ENCODE measurements at places on chromosomes 12 and 14.

- no peak for DNase-seq
These were observed 33.7 kb upstream of the PYGL start for GRCh38 chr14:50977863-50978528.

DNA sequence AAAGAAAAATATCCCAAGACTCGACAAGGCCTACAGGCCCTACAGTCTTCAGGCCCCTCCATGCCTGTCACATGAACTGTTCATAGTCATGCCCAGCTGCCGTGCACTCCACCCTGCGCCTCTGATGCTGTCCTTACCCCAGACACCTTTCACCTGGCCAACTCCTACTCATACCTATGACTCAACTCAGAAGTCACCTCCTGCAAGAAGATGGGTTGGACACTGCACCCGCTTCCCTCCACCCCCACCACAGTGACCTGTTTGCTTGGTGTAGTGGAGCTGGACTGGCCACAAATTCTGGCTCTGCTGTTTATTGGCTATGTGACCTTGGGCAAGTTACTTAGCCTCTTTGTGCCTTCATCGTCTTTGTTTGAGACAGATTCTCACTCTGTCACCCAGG lies 56.2 kb downstream of the PHETA1 start:
- DNase-seq, result no peak

- peak; percentile 20 for DNase-seq
These were observed 120.2 kb downstream of the MON2 start for GRCh38 chr12:62586850-62587249.

- DNase-seq, result peak; percentile 79
These were observed 39.2 kb downstream of the EFCAB11 start for GRCh38 chr14:89915114-89915878.

DNA sequence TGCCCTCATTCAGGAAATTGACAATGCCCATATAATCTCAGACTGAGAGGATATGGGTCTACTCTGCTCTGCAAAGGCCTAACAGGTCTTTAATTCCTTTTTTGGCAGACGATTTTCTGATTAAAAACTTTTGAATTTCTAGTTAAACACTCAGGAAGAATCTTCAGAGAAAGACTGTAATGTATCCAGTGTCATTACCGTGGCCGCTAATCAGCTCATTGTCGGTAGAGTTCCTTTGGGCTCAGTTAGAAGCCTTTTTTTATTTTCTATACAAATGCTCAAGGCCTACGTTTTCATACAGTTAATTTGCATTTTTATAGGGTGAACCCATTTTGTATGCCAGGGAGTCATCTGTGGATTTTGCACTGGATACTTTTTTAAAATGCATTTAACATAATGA lies 549.9 kb downstream of the RPS29 start:
- no peak for DNase-seq

DNA sequence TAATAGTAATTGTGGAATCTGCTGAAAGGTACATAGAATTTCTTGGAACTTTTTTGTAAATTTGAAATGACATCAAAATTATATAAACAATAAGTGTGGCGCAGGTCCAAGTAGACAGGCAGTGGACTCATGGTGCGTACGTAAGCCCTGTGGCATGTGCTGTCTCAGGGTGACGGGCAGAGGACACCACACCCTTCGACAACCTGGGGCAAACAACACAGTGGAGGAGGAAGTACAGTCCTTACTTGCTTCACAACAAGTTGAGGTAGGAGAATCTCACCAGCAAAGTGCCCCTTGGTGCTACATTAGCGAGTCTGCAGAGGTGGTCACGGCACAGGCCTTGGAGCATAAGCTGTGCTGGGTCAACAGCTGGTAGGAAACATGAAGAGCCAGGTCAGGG lies 180.9 kb downstream of the AEBP2 start:
- DNase-seq, result no peak

GRCh38 chr12:131785763-131786330 lies 42.3 kb upstream of the MMP17 start:
- DNase-seq, result no peak

- no peak for DNase-seq
These were observed 94.3 kb downstream of the FUT8 start for GRCh38 chr14:65506801-65507200.

DNA sequence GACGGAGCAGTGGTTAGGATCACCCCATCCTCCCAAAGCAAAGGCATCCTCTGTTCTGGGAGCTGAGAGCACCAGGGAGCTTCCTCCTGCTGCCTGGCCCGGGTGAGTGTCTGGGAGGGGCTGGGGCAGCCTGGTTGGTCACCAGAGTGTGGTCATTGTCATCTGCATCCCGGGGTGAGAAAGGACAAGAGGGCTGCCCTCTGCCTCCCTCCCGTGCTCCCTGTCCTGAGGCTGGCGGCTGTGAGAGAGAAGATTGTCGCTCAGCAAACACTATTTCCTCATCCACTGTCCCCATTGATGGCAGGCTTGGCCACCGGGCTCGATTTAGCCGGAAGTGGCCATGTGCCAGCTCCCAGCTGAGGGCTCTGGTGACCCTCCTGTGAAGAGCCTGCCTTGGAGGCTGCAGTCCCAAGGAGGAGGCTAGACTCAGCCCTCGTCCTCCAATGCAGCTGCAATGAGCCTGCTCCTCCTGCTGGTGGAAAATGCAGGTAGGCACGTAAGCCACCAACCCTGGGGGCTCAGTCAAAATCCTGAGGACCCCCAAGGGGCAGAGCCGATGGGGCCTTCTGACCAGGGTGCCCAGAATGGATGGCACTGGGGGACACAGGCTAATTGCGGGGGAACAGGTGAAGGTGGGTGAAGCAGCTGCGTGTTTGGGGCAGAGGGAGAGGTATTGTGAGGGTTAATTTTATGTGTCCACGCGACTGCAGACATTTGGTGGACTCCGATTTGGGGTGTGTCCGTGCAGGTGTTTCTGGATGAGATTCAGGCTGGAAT lies 155.7 kb downstream of the KIF26A start:
- no peak for DNase-seq

GRCh38 chr12:2323532-2324255 lies 270.9 kb downstream of the CACNA1C start:
- DNase-seq, result no peak

DNA sequence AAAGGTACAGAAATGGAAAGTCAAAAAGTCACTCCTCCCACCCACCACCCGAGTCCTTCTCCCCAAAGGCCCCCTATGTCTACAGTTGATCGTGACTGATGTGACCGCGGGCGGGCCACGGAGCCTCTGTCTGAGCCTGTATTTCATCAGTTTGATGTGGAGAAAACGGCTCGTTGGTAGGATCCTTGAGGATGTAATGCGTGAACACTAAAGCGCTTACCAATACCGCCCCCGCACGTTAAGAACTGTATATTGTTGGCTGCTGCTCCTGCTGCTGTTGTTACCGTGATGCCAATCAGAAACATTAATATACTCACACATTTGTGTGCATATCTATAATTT lies 24.6 kb upstream of the UBC start:
- DNase-seq, result peak; percentile 91

DNA sequence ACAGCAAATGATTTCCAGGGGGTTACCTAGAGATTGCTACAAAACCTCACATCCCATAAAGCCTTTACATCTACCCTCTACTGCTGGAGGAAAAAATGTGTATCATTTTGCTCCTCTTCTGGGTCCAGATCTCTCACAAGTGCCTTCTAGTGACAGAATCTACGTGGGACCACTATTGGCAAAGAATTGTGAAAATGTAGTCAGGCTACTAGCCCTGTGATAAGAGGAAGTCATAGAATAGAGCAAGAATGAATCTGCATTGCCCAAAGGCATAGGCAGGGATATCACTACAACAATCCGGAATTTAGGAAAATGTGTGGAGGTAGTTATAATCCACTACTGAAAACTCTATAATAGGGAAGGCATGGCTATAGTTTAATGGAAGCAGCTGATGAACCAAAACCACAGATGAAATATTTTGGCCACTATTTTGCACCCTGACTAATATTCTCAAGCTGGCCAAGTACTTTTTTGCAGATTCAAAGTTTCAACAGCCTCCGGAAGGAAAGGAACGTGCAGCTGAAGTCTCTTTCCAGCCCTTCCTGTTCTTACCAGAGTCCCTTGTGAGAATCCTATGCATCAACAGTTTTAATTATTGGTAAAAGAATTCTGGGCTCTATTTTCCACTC lies 176.8 kb downstream of the PHLDA1 start:
- no peak for DNase-seq

DNA sequence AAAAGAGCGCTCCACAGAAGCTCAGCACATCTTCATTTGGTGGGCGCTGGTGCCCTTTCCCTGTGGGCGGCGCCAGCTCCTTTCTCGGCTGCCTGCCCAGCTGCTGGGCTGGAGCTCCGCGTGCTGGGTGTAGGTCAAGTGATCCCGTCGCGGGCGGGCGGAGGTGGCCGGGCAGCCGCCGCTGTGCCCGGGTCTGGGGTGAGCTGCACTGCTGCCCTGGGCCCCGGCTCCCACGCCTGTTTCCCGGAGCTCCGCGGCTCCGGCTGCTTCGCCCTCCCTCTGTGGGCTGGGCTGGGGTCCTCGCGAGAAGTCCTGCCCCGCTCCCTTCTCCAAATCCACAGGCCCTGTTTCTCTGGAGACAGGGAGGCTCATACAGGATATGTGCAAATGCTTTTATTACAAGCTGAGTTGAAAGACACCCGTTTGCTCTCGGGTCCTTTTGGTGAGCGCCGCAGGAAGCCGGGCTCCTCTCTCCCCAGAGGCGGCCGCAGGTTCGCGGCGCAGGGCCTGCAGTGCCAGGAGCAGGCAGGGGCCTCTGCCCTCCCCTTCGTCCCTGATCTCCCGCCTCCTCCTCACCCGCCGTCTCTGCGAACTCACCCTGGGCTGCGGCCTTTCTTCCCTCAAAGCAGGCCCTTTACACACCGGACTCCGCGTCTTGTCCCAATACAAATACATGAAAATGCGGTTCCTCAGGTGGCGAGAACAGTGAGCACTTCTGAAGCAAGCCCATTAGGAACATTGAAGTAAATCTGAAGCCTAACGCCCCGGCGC lies 67.8 kb upstream of the CAPRIN2 start:
- peak; percentile 56 for DNase-seq

DNA sequence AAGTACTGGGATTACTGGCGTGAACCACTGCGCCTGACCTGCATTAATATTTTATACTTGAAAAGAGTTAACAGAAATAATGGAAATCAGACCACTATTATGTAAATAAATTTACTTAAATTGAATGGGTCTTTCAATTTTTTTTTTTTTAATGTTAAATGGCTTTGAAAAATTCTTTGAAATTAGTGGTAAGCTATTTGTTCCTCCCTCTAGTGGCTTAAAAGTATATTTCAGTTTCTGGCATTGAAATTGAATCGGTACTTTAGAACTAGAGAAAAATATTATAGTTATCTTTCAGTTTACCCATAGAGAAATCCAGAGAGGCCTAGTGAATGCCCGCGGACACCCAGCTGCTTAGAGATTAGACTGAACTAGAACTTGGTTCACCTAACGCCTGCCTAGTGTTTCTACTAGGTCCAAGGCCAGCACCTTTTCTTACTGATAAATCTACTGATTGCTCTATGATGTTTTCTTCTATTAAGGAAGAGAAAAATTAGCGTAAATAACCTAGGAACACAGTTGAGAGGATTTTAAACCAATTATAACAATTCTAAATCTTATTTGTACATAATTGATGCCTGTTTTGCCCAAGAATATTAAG lies 106.5 kb downstream of the EML1 start:
- DNase-seq, result peak; percentile 45

DNA sequence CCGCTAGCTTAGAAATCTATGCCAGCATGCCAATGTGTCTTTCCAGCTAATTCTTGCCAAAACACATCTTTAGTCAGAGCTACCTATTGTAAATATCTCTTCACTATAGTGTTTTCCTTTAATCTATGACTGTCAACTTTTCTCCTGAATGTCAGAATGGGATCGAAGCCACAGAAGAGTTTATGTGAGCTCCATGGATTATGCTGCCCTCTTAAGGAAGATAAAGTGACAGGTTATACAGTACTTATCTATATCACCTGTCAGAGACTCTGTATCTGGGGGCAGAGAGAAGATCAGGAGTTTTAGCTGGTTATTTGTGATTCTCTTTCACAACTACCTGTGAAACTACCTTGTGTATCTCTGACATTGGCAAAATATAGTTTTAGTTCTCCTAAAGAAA lies 204.3 kb upstream of the SEL1L start:
- no peak for DNase-seq

DNA sequence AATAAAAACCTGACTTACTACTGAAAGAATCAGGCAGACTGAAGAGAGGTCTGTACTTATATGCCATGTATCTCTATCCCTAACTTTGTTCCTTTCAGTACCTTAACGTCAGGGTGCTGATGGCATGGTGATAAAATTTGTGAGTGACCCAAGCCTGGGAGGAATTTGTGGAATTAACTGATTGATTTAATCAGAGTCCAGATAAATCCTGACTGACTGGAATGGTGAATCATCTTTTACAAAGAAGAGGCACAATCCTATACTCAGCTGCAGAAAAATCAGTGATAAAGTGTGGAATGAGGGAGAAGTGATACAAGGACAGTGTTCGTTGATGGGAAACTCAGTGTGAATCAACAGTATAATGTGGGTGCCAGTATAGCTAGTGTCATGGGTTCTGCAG lies 3.7 kb downstream of the TDG start:
- DNase-seq, result no peak

- no peak for DNase-seq
These were observed 17.7 kb downstream of the RIN3 start for GRCh38 chr14:92531106-92531873.

DNA sequence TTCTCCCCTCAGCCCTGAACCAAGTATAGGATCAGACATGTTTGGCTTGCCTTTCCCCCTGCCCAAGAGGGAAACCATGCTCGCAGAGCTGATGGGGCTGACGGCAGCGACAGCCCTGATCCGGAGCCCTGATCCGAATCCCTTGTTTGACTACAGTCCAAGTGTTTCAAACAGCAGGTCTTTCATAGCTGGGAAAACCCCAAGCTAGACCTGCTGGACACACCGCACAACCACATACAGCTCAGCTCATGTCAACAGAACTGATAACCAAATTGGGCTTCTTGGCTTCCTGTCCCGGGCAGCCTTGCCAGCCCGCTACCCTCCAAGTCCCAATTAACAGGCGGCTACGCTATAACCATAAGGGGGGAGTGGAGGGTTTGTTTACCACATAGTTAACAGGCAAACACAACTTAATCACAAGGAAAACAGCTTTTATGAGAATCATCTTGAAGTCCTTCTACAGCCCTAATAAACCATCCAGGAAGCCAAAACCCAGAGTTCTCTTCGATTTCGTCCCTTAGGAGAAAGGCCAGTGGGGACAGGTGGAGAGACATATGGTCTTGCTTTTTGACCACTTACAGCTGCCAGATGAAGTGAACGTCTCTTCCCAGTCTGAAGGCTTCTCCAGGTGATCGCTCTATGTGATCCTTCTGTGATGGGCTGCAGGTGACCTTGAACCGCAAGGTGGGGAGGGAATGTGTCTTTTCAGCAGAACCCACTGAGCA lies 64.5 kb upstream of the MANSC4 start:
- DNase-seq, result no peak

- no peak for DNase-seq
These were observed 21.6 kb downstream of the ZC3H14 start for GRCh38 chr14:88584451-88584850.

Measured in endothelial cell of umbilical vein (primary cell).